ENCODE measurements at places on chromosomes 1 and 21.

- no peak for DNase-seq
Observed at GRCh38 chr1:94858276-94858675, 38.1 kb downstream of the SLC44A3 start.

DNA sequence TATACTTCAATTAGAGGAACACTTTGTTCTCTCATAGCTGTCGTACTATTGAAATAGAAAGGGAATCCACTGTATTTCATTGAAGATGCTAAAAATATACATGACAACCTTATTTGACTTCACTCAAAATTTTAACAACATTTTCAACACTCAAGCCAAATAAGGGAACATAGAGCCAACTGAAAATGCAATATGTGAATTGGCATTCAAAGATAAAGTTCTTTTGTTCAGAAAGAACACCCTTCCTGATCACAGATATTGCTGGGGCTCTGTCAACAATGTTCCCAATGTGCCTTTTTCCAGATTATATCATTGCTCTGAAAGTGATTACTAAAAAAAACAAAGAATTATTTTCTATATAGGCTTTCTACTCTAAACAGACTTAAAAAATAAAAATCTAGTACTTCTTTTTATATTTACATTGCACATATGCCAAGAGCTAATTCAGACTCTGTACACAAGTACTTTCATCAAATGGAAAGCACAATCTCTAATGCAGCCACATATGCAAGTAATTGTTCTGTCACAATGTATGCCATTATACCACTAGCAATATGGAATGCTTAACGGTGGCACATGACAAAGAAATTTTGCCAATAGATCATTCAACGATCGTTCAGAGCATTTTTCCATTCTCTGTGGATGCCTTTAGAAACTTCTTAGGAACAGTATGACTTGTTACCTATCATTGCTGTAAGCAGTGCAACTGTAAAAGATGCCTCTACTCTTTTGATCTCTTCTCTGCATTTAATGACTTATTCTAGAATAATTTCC is 171.0 kb downstream of the EIF4G3 start:
- no peak for DNase-seq

GRCh38 chr1:182191381-182192115 is 130.0 kb upstream of the ZNF648 start:
- DNase-seq, result no peak

GRCh38 chr1:925561-926421 is 2.1 kb downstream of the SAMD11 start:
- no peak for DNase-seq

DNA sequence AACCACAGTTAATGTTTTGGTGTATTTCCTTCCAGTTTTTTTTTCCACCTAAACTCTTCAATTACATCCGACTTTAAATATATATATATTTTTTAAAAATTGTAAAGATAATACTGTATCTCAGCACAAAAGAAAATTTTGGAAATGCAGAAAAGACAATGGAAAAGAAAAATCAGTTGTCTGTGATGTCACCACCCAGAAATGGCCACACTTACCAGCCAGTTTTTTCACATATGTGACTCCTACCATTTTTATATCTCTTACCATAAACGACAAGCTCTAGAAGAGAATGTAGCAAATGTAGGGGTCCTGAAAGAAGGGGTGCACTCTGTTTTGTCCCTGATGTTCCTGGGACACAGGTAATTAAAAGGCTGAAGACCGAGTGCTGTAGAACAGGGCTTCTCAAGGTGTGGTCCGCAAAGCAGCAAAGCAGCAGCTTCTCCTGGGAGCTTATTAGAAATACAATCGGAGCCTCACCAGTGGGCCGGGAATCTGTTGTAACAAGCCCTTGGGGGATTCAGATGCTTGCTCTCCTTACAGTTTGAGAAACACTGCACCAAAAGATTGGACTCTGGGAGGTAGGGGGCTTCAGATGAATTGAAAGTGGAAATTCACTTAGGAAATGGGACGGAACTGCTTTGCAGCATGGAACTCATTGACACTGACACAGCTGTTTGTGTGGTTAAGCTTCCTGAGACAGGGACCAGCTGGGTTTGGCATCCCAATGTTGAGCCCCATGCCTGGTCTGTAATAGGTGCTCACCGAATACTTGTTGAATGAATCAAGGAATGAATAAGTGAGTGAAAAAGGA is 44.1 kb downstream of the ALPL start:
- no peak for DNase-seq

- no peak for DNase-seq
Observed at GRCh38 chr21:17196623-17197022, 316.2 kb upstream of the CXADR start.

DNA sequence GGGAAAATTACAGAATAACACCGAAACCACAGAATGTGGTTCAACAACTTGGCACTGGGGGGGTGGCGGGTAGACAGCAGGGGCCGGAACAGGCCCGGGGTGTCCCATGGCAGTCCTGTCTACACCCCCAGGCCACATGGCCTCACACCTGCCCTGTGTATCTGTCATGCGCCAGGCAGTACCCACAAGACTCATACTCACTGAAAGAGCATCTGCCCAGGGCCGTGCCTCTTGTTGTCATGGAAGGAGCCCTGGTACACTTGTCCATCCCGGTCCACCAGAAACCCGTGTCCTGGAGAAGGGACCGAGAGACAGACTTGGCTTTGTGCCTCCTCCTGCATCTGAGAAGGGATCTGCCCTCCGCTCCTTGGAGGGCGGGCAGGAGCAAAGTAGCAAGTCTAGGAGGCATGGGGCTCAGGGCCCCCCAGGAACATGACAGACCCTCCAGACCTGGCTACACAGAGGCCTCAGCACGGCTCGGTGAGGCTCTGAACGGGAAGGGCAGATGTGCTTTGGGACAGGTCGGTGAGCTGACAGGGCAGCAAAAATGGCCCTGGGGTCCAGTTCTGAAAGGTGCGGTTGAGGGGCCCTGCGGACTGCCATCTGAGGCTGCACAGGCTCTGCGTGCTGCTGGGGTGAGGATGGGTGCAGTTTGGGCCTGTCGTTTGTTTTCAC is 5.6 kb downstream of the MORN1 start:
- DNase-seq, result no peak

DNA sequence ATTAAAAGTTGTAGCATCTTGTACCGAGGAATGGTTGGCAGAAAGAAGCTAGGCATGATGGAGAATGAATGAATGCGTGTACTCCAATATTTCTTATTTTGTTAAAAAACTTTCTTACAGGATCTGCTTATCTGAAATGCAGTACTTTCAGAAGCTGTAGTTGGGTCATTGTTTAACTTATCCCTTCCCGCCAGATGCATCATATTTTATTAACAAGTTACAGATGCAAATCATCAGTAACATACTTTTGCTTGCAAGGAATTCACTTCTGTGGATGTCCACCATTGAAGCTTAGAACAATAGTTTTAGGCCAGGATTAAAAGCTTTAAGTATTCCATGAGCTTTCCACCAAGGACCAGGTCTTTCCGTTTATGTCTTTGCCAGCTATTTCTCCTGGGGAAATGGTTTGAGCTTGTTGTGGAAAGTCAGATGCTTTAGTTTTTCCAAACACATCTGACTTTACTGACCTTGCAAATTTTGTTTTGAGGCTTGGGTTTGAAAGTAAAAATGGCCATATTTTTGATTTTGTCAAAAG is 65.4 kb downstream of the PATJ start:
- DNase-seq, result no peak

- no peak for DNase-seq
Observed at GRCh38 chr1:231571904-231572303, 43.4 kb downstream of the TSNAX start.

DNA sequence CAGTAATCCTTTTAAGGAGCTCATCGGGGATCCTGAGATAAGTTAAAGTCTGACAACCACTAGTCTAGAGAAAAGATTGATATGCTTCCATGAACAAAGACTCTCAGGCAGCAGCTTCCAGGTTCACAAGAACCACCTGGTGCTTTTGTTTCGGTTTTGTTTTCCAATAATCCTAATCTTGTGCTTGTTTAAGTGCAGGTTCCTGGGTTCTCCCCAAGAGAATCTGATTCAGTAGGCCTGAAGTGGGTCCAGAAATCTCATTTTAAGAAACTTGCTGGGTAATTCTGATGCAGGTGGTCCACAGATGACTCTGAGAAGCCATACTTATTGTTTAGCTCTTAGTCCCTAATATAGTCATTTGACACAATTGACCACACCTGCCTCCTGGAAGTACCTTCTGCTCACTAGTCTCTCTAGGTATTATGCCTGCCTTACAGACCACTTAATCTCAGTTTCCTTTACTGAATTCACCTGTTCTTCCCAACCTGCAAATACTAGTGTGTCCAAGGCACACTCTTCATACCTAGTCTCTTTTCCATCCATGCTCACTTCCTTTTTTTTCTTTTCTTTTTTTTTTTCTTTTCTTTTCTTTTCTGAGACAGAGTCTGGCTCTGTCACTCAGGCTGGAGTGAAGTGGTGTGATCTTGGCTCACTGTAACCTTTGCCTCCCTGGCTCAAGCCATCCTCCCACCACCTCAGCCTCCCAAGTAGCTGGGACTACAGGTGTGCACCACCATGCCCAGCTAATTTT is 20.5 kb upstream of the FRRS1 start:
- DNase-seq, result no peak

- no peak for DNase-seq
Observed at GRCh38 chr1:235504122-235504493, at the start of gene B3GALNT2. Gene B3GALNT2 (minus strand): TSS chr1:235504452. CDS start chr1:235504252, 200 bp downstream.

GRCh38 chr1:174114788-174115448 is 44.4 kb upstream of the RABGAP1L start:
- DNase-seq, result peak; percentile 85

- DNase-seq, result no peak
Observed at GRCh38 chr1:153192697-153193096, 10.5 kb upstream of the LELP1 start.

GRCh38 chr1:28505406-28506187 is at the start of gene RCC1:
Gene RCC1 (plus strand): TSS chr1:28506043. CDS start chr1:28529867, 23,824 bp downstream.
- peak; percentile 98 for DNase-seq

DNA sequence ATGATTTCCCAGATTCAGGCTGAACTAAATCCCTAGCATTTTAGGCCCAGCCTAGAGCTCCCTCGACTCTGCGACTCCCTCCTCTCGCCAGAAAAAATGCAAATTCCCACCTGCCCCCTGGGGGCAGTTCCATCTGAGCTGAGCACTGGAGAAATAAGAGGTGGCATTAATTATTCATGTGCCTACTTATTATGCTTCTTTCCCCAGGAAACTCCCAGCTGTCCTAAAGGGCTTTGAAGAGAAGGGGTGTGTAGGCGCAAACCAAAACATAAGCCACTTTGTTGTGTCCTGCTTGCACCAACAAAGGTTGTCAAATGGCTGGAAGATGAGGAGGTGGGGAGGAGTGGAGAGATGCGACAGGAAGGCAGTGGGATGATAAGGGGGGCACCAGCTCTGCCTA is 41.4 kb upstream of the GOLT1A start:
- DNase-seq, result no peak

DNA sequence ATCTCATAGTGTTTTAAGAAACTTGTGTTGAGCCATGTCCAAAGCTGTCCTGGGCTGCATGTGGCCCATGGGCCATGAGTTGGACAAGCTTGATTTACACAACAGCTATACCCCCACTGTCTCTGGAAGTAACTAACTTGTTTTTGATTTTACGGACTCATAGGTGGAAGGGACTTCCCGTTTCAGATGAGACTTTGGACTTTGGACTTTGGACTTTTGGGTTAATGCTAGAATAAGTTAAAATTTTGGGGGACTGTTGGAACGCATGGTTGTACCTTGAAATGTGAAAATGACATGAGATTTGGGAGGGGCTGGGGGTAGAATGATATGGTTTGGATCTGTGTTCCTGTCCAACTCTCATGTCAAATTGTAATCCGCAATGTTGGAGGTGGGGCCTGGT is 52.6 kb upstream of the ZSWIM5 start:
- no peak for DNase-seq

GRCh38 chr1:218916720-218917119 is 257.0 kb upstream of the LYPLAL1 start:
- no peak for DNase-seq

- DNase-seq, result no peak
Observed at GRCh38 chr1:226633541-226634165, 85.1 kb downstream of the STUM start.

Data from RKO (cell line).